ENCODE measurements at places on chromosomes 3 and 15. TPM values are rescaled to one million over a fixed set of nuclear protein-coding genes. Genes with fewer than 3 reads are reported as not detected.

- DNase-seq: no peak
Observed at GRCh38 chr3:149333176-149333859, at the start of gene TM4SF18. Gene TM4SF18, minus strand, starts transcription at chr3:149333636. Its CDS starts 254 bp downstream, at chr3:149333382.

Gene TMEM42
- polyA plus RNA-seq: 26.1 TPM

DNA sequence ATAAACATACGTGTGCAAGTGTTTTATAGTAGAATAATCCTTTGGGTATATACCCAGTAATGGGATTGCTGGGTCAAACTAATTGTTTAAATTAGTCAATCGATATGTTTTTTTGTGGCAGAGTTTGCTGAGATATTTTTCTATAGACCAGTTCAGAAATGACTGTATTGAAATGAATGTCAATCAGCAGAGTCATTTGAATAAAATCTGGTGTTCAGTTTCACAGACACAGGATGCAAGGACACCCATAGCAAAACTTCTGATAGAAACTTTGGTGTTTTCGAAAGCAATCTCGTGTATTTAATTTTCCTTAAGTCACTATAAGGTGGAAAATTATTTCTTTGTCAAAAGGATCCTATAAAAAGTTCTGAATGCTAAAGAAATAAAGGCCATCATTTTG is 434.4 kb downstream of the RAP2B start:
- no peak for DNase-seq

- DNase-seq: no peak
Observed at GRCh38 chr15:88818920-88819319, 15.7 kb downstream of the ACAN start.

GRCh38 chr15:42728560-42728959 is 8.4 kb downstream of the CDAN1 start:
- no peak for DNase-seq

DNA sequence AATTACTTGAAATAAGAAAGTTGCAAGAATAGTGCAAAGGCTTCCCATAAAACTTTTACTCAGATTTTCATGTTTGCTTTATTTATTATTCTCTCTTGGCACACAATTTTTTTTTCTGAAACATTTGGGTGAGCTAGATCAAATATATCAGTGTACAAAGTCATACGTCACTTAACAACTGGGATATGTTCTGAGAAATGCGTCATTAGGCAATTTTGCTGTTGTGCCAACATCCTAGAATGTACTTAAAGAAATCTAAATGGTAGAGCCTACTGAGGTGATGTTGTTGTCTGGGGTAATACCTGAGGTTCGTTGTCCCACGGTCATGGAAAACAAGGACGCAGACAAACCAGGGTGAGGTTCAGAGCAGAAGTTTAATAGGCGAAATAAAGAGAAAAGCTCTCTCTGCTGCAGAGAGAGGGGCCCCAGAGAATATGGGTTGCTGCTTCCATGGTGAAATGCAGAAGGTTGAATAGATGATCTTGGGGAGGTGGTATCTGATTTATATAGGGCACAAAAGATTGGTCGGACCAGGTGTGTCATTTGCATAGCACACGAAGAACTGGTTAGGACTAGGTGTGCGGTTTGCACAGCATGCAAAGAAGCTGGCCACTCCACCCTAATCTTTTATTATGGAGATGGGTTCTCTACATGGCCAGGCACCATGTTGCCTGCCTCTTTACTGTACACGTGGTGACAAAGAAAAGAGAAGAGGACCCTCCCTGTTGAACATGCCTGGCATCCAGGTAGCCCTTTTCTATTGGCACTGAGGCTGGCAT is 8.8 kb upstream of the GRAMD1C start:
- DNase-seq: no peak

DNA sequence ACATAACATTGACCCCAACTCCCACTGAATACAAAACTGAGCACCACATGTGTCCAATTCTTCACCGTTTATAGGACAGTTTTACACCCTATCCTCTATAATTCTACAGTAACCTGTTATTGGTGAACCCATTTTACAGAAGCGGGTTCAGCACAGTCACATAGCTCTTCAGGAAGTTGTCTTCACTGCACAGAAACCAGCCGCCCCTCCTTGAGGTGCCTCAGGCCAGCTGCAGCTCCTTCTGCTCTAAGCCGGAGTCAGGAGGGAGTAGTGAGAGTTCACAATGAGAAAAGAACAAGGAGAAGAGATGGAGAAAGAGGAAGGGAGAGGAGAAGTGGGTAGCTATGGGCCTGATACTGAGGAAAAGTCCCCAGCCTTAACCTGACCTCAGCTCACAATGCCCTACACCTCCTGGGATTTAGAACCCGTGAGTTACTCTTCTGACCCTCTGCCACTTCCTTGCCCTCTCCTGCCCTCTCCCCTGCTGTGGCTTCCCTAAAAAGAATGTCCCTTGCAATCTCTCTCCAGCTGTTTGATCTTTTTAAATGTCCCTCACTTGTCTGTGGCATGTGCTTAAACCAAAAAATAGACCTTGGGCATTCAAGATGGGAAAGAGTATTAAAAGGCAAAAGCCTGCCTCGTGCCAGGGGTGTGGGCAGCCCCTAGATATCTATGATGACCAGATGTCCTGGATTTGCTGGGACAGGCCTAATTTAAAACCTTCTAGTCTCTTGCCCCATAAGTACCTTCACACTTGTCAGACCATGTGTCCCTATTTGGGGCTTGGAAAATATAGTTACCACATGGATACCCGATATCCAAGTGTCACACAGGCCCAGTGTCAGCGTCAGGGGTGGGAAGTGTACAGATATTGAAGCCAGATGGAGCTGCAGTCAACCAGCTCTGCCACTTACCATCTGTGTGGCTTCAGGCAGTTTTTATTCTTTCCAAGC is 71.3 kb upstream of the HES1 start:
- DNase-seq: no peak

Data from left renal pelvis (tissue), 4 donors.